ENCODE measurements at places on chromosomes 12 and 14.

- no peak for DNase-seq
Observed at GRCh38 chr14:101119830-101120571, 216.5 kb upstream of the RTL1 start.

DNA sequence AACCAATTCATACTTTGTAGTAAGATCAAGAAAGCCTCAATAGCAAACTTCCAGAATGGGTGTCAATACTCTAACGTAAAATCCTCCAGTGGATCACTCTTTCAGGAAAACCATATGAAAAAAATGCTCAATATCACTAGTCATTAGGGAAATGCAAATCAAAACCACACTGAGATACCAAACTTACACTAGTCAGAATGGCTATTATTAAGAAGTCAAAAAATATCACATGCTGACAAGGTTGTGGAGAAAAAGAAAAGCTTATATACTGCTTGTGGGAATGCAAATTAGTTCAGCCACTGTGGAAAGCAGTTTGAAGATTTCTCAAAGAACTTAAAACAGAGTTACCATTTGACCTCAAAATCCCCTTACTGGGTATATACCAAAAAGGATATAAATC lies 49.5 kb upstream of the ATXN7L3B start:
- peak; percentile 21 for DNase-seq

DNA sequence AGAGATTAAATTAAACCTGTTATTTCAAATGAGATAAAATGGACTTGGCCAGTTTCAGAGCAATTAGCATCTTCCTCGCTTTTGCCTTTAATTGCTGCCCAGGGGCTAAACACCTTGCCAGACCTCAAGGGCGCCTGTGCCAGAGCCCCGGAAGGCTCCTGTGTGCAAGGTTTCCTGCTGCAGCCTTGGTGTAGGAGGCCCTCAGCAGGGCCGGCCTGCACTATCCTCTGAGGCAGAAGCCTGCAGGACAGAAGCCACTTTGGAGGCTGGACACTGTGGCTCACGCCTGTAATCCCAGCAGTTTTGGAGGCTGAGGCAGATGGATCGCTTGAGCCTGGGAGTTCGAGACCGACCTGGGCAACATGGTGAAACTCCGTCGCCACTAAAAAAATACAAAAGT lies 150.4 kb downstream of the CALM1 start:
- DNase-seq, result no peak

DNA sequence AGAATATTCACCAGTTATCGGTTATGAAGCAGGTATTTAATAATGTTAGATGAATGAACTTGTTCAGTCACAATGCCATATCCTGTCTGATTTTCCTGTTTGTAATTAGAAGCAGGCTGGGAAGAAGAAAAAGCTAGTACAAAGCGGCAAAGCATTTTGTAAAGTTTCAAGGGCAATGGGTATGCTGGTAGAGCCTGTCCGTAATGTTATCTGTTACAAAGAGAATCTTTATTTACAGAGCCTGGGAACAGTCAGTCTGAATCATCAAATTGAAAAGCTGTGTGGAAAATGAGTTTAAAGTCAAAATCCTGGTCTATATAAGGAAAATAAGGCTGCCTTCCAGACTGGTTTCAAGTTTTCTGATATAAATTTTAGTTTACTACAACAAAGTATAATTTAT lies 40.5 kb downstream of the PARP11 start:
- DNase-seq, result no peak

- no peak for DNase-seq
Observed at GRCh38 chr14:100893228-100893601, 10.3 kb downstream of the RTL1 start.

GRCh38 chr12:93363841-93364297 lies 13.9 kb upstream of the NUDT4 start:
- DNase-seq, result peak; percentile 29

GRCh38 chr14:90398315-90398839 lies 1.5 kb downstream of the CALM1 start:
- peak; percentile 62 for DNase-seq

DNA sequence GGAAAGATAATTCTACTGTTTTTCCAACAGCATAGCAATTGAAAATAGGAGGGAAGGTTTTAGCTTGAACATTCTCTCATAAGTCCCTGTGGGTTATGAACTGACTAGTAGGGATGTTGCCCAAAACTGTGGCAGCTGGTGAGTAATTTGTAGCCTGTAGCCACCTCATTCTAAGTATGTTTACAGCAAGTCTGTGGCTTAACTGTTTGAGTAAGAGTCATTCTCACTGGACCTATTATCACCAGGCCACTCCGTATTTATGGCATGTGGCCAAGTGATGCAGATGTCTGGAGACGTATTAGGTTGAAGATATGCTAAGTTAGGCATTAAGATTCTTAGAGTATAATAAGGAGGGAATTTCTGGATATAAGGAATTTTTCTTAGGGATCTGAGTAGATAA lies 458.3 kb downstream of the ETNK1 start:
- peak; percentile 26 for DNase-seq

- peak; percentile 11 for DNase-seq
Observed at GRCh38 chr14:104196461-104197140, 58.2 kb downstream of the KIF26A start.

- DNase-seq, result peak; percentile 27
Observed at GRCh38 chr14:54572316-54572715, 5.4 kb downstream of the SAMD4A start.

DNA sequence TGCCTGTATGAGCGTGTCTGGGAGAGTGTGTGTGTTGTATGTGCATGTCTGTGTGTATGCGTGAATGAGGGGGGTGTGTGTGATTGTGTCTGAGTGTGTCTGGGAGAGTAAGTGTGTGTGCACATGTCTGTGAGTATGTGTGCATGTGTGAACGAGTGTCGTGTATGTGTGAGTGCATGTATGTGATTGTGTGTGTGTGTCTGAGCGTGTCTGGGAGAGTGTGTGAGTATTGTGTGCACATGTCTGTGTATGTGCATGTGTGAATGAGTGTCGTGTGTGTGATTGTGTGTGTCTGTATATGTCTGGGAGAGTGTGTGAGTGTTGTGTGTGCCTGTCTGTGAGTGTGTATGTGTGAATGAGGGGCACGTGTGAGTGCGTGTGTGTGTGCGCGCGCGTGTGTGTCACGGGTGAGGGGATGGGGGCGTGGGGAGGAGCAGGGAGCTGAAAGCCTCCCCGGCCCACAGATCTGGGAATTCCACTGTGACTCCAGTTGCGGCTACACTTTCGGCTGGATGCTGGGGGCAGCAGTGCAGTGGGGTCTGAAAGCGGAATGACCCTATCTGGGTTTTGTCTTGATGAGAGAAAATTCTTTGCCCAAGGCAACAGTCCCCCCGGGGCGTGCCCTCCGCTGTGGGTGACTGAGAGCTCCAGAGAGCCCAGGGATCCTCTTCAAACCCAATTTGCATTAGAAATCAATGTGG lies 138.1 kb upstream of the MED13L start:
- DNase-seq, result no peak

DNA sequence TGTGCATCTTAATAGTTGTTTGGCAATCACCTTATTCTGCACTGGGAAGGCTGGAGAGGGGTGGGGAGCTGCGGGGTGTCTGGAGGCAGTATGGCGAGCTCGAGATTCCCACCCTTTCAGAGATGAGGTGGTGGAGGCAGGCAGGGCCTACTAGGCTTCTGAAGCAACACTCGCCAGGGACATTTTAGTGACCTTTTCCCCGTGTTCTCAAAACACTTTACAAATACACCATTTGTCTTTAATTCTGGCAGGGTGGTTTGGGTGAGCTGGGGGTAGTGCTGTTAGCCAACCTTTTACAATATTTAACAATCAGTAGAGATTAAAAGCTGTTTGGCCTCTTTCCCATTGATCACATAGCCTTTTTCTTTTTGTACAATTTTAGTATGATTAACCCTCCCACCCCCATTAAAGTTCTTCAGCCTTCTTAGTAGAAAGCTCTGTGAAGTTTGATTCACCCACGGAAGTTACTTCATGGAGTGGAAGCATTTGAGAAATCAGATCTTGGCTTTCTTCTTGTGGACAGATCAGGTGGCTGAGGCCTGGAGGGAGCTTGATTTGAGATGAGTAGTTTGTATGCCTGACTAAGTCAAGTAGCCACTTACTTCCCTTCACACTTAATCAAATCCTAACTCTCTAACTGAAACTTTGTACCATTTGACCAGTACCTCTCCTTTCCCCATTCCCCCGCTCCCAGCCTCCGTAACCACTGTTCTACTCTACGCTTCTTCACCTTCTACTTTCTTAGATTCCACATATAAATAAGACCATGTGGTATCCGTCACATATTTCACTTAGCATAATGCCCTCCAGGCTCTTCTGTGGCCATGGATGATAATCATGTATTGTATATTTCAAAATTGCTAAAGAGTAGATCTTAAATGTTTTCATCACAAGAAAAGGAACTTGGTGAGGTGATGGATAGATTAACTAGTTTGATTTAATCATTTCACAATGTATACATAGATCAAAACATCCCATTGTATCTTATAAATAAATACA lies 41.0 kb downstream of the TRAF3 start:
- DNase-seq, result peak; percentile 80

GRCh38 chr14:75223664-75224154 lies 47.3 kb upstream of the TMED10 start:
- peak; percentile 73 for DNase-seq

- DNase-seq, result no peak
Observed at GRCh38 chr14:71728386-71728785, 203.8 kb upstream of the RGS6 start.

DNA sequence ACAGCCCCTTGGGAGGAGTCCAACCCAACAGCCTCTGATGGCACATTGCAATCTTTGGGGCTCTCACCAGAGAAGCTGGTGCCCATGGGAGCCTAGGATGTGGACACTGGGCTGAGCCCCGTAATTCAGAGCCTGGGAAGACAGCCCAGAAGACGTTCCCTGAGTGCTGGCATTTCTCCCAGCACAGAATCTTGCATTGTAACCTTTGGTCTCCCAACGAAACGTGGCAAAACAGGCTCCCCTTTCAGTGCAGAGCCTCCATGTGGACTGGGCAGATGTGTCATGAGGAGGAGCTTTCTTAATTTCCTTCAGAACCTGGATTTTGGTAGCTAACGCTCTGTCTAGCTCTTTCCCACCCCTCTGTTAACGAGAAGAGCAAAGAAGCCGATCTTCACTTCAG lies 26.3 kb downstream of the BATF start:
- no peak for DNase-seq

GRCh38 chr12:123916729-123917128 lies 55.9 kb downstream of the CCDC92 start:
- DNase-seq, result no peak

DNA sequence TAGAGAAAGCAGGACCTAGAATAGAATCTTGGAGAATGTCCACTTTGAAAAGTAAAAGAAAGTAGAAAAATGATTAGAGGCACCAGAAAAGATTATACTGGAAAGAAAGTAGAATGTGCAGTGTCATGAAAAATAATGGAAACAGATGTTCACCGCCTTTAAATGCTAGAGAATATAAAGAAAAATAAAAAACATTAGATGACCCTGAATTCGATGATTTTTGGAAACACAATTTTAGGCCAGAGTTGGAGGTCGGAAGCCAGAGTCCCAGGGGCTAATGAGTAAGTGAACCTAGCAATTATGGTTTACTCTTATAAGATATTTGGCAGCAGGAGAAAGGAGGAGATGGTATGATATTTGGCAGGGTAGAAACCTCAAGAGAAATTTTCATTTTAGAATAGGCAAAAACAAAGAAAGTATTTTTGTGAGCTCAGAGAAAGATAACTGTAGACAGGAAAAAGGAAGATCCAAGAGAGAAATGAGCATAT lies 37.7 kb downstream of the GYS2 start:
- DNase-seq, result no peak

DNA sequence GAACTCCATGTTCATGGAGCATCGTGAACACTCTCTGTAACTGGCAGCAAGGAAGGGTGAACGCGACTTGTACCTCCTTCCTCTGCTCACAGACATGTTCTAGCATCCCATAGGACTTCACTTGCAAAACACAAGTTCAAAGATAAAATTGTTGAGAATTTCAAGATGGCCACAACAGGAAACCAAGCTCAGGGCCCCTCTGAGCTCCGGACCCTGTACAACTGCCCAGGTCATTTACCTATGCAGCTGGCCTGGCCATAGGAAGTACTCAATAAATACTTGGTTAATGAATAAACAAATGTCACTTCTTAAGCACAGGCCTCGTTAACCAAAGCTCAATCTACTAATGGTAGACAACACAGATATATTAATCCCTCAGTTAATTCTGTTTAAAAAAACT lies 11.7 kb upstream of the PPP4R4 start:
- DNase-seq, result no peak

DNA sequence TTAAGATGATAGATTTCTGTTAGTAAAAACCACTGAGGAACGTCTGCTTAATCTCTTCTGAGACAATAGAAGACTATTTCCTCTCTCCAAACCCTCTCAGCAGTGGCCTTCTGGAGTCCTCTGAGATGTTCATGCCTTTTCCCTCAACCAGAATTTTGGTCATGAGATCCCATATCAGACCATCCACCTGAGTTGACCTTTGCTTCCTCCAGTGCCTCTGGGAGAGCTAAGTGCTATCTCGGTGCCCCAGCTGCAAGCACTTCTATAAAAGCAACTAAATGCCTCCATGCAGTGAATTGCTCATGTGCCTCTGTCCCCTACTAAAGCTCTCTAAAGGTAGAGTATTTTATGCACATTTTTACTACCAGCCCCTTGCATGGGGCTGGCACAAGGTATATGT lies 172.8 kb upstream of the BCL2L14 start:
- DNase-seq, result no peak

DNA sequence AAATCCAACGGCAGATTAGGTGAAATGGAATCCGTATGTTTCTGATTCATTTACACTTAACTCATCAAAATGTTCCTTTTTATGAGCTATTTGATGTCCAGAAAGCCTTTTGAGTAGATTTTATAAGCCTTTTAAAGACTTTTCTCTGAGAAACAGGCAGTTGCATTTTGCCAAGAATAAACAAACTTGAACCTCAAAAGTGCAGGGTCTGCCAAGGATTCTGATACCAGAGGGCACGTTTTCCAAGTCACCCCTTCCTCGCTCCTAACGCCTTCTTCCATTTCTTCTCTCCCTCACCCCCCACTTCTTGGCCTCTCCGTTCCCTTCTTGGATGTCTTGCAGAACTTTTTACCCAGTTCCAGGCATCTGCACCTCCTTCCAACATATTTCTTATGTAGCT lies 200.6 kb upstream of the TBX3 start:
- DNase-seq, result no peak

- peak; percentile 65 for DNase-seq
Observed at GRCh38 chr14:102568115-102568614, 24.3 kb upstream of the RCOR1 start.

DNA sequence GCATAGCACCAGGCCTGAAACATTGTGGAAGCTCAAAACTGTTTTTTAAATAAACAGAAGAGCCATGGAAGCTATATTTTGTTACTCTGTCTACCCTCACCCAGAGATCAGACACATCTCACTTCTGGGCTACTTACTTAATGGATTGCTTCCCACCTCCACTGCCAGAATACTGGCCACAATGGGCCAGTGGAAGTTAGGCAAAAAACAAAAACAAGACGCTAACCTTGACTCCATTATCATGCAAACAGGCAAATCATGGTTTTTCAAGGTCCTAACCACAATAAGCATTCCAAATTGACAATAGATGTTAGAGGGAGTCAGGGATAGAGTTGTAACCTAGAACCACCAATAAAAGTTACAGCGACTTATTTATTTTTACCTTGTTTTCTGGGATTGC lies 52.7 kb upstream of the PTCSC3 start:
- no peak for DNase-seq
